ENCODE measurements at places on chromosomes 5 and 9.

GRCh38 chr5:147968855-147969254 lies 62.5 kb upstream of the C5orf46 start:
- DNase-seq: no peak

DNA sequence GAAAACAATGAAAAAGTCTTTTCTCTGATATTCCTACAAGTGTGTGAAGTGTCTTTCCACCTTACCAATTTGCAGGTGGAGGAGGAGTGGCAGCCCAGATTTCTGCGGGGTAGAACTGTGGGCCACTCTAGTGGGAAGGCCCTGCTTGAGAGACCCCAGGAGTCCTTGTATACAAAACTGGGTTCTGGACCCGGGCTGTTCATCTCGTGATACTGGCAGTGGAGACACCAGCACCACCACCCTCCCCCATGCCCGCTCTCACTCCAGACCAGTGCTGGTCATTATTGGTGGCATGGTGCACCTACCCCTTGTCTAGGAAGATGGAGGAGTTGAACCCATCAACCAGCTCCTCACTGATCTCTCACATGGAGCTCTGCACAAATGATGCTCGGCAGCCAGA lies 16.2 kb upstream of the TDRD7 start:
- no peak for DNase-seq

GRCh38 chr5:176594554-176594953 lies 15.4 kb downstream of the GPRIN1 start:
- no peak for DNase-seq

- no peak for DNase-seq
These were observed 16.2 kb upstream of the ITGA1 start for GRCh38 chr5:52771343-52772039.

DNA sequence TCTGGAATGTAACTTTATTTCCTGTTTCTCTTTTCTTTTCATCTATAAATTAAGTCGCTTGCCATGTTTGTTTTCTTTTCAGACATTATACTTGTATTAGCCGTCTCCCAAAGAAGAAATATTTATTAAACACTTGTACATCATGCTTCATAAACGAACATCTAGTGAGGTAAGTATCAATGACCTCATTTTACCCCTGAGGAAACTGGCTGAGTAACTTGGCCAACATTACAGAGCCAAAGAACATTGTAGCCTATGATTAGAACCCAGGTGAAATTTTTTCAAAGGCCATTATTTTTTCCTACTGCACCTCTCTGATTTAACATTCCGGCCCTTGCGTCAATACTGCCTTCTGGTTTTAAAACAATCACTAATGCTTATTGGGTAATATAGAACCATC lies 4.2 kb downstream of the FREM1 start:
- no peak for DNase-seq

All from DMS53 (cell line).